ENCODE measurements at places on chromosomes 6 and 20. TPM values are rescaled to one million over a fixed set of nuclear protein-coding genes. Genes with fewer than 3 reads are reported as not detected.

DNA sequence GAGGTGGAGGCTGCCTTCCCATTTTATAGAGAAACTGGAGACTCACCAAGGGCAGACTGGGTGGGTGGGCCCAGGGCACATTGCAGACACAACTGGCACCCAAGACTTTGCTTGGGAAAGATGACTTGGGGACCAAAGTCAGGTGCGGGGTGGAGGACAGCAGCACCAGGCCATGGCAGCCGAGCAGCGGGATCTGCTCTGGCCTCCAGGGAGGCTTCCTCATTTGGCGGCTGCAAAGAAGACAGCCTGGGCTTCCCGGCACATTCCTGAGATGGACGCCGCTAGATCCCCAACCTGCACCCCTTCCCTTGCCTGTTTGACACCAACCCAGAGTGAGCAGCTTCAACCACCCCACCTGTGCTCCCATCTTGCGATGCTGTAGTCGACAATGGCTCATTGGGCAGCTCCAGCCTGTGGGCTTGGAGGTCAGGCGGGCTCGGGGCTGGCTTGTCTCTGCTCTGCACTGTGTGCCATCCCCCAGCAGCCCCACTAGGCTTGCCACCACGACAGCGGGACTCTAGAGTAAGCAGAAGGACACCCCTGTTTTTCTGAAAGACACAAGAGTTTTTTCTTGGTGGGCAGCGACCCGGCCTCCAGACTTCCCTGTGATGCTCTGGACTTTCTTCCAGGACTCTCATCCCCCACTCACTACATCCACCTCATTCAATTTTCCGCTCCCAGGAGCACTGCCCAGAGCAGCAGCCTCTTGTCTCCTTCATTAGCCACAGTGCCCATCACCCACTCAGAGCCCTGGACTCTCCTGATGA lies 184.9 kb upstream of the CST7 start:
- H3K27me3 ChIP-seq, result no peaks in the 10 kb centered on the region
- H3K27ac ChIP-seq, result no peak overlapping the region
- peaks cover 8% of the 10 kb centered on the region for H3K36me3 ChIP-seq

DNA sequence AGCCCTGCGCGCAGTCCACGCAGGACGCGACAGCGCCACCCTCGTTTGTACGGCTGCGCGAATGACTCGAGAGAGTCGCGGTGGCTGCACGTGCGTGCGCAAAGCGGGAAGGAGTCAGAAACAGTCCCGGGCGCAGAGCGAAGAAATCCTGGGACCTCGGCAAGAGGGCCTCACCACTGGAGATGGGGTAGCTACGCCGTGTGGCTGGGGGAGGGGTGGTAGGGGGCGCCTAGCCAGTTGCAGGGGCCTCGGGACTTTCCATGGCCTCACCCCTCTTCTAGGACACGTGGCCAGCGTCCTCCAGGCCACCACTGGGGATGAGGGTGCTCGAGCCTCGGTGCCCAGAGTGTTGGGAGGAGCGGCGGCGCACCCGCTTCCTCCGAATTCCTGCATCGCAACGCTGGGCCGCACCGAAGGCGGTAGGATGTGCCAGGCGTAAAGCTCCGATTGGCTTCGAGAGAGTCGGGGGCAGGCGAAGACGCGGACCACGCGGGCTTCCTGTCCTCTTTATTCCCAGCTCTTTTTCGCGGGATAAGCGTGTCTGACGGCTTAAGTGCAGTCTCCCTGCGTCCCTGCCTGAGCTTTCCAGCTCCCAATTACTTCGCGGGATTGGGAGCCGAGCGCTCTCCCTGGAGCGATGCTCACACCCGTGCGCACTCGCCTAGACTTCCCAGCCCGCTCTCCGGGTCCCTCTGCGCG lies 38.7 kb downstream of the NCR2 start:
- peak overlapping the region; percentile 65 for H3K4me3 ChIP-seq
- peaks cover 99% of the 10 kb centered on the region for H3K27me3 ChIP-seq
- no peak overlapping the region for H3K27ac ChIP-seq
- peaks cover 50% of the 10 kb centered on the region for H3K4me1 ChIP-seq

- no peak for DNase-seq
- peaks cover 7% of the 10 kb centered on the region for H3K4me1 ChIP-seq
- no peaks in the 10 kb centered on the region for H3K27me3 ChIP-seq
- no peak overlapping the region for H3K4me3 ChIP-seq
- peaks cover 43% of the 10 kb centered on the region for H3K36me3 ChIP-seq
- no peak overlapping the region for H3K27ac ChIP-seq
Measured at GRCh38 chr6:126039284-126039683, 52.9 kb downstream of the TRMT11 start.

GRCh38 chr6:69622924-69623323 lies 173.9 kb downstream of the LMBRD1 start:
- no peak overlapping the region for H3K27ac ChIP-seq
- H3K4me3 ChIP-seq, result no peak overlapping the region

DNA sequence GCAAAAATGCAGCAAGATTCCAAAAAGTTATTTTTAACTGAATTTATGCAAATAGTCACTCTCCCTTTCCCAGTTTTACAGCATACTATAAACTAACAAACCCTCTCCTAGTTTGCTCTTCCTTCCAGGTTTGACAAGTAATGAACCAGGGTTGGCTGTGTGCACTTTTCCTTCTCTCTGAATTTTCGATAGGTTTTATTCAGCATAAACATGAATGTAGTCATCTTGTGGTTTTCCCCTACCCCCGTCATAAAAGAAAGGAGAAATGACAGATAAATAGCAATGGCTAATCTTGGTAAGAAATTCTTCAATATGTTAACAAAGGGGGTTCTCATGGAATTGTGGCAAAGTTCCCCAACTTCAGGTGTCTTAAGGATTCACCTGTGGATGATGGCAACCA lies 26.3 kb downstream of the PRDM1 start:
- H3K4me3 ChIP-seq, result no peak overlapping the region
- no peaks in the 10 kb centered on the region for H3K27me3 ChIP-seq
- H3K36me3 ChIP-seq, result no peaks in the 10 kb centered on the region
- no peaks in the 10 kb centered on the region for H3K4me1 ChIP-seq
- no peak for DNase-seq

GRCh38 chr6:73003302-73003701 lies 222.0 kb downstream of the KHDC1L start:
- H3K4me3 ChIP-seq, result no peak overlapping the region
- H3K4me1 ChIP-seq, result peaks cover 12% of the 10 kb centered on the region
- no peaks in the 10 kb centered on the region for H3K36me3 ChIP-seq

DNA sequence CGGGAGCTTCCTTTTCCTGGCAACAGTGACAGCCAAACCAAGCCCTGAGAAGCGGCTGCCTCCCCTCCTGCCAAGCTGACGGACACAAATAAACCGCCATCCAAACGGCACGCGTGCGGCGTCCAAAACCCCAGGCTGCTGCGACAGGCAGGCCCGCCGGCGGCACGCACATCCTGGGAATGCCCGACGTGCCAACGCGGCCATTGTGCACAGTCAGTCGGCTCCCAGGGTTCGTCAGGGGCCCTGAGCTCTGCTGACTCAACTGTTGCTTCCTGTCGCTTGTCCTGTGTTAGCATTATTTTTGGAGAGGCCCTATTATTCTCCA lies 6.8 kb downstream of the JAG1 start:
- no peaks in the 10 kb centered on the region for H3K27me3 ChIP-seq
- H3K36me3 ChIP-seq, result peaks cover 35% of the 10 kb centered on the region
- no peak overlapping the region for H3K4me3 ChIP-seq
- peaks cover 92% of the 10 kb centered on the region for H3K4me1 ChIP-seq
- DNase-seq, result no peak

DNA sequence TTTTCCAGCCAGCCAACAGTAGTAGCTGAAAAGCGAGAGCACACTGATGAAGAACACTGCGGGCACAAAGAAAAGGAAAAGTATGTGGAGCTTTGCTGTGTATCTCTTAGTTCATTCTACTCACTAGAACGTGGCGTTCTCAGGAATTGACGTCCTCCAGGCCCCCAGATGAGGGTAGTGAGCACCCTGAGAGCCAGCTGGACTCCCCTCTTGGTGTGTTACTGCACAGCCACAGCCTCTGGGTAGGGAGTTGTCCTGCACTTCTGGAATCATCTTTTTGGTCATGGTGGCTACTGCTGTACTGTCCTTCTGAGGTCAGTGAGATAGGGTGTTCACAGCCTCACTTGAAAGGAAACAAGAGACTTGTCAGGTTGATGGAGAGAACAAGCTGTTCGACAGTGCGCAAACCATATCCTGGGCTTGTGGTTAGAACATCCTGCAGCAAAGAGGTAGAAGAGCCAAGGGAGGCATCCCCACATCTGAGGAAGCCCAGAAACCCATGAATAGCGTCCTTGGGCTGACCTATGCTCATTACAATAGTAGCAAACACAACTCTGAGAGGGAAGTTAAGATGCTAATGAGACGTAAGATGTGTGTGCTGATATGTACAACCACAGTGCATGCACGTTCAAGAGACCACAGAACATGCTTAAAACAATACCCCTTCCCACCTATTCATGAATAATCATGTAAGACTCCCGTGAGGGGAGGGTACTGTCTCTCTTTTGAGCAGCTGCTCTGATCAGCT lies 14.6 kb upstream of the HLA-F start:
- no peak overlapping the region for H3K27ac ChIP-seq
- no peak overlapping the region for H3K4me3 ChIP-seq
- DNase-seq, result no peak
- peaks cover 22% of the 10 kb centered on the region for H3K27me3 ChIP-seq

- H3K27ac ChIP-seq, result no peak overlapping the region
- H3K27me3 ChIP-seq, result no peaks in the 10 kb centered on the region
- peaks cover 6% of the 10 kb centered on the region for H3K4me1 ChIP-seq
- H3K4me3 ChIP-seq, result no peak overlapping the region
- no peak for DNase-seq
- peaks cover 6% of the 10 kb centered on the region for H3K36me3 ChIP-seq
Measured at GRCh38 chr6:124022641-124023040, 219.0 kb downstream of the NKAIN2 start.

DNA sequence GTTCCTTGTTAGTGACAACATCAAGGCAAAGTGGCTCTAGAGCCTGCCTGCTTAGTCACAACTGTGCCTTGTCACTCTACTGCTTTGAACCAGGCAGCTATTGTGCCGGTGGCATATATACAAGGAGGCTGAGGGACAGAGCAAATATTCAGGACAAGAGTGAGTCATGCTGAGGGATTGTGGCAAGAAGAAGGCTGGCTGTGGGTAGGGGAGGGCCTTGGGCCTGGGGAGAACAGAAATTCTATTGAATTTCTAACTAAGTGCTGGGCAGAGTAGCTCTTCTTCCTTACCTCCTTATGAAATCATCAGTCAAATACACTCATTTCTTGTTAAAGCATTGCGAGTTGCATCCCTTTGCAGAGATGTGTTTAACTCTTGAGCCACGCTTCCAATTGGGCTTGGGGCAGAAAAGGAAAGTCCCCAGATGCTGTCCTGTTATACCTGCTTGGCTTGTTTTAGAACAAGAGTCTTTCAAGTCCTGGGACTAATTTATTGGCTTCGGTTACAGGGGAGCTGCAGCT lies 59.7 kb downstream of the PFDN4 start:
- H3K4me3 ChIP-seq, result no peak overlapping the region
- no peaks in the 10 kb centered on the region for H3K36me3 ChIP-seq
- H3K4me1 ChIP-seq, result peaks cover 32% of the 10 kb centered on the region
- H3K27me3 ChIP-seq, result no peaks in the 10 kb centered on the region

GRCh38 chr6:124999105-124999764 lies 37.0 kb downstream of the RNF217 start:
- no peak overlapping the region for H3K4me3 ChIP-seq
- peaks cover 18% of the 10 kb centered on the region for H3K4me1 ChIP-seq
- no peaks in the 10 kb centered on the region for H3K36me3 ChIP-seq

- H3K36me3 ChIP-seq, result 0 out of 2 replicates have a peak, but pooled peaks cover 3% of the 10 kb centered on the region
- H3K4me1 ChIP-seq, result no peaks in the 10 kb centered on the region
- H3K4me3 ChIP-seq, result no peak overlapping the region
Measured at GRCh38 chr6:158439255-158439654, 120.6 kb upstream of the TMEM181 start.

DNA sequence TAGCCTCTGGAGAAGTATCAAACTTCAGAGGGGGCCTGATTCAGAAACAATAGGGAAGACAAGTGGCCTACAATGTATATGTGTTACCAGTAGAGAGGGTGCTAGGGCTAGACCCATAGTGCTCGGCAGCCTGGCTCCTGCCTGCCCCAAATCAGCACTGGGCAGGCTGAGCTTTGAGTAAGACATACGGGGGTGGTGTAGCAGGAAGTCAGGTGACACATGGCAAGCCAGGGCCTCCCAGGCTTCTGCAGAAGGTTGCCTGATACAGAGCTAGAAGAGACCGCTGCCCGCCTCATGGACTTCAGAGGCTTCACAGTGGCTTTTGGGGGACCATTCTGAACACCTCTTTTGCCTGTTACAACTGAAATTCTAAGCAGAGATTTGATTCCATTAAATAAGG lies 43.4 kb downstream of the RALY start:
- H3K27ac ChIP-seq, result no peak overlapping the region
- H3K27me3 ChIP-seq, result no peaks in the 10 kb centered on the region
- no peak for DNase-seq
- peaks cover 3% of the 10 kb centered on the region for H3K36me3 ChIP-seq
- no peak overlapping the region for H3K4me3 ChIP-seq
- H3K4me1 ChIP-seq, result peaks cover 45% of the 10 kb centered on the region

The THEMIS gene
- not detected for total RNA-seq

The TSPO2 gene
- not detected for total RNA-seq
